ENCODE measurements at places on chromosomes 4 and X. TPM values are rescaled to one million over a fixed set of nuclear protein-coding genes. Genes with fewer than 3 reads are reported as not detected.

GRCh38 chr4:126267689-126268088 is 952.9 kb downstream of the FAT4 start:
- DNase-seq = no peak

GLRB gene
- not detected for total RNA-seq

- no peak for DNase-seq
Measured at GRCh38 chrX:17748684-17749083, 11.4 kb downstream of the SCML1 start.

KLB gene
- not detected for total RNA-seq

DNA sequence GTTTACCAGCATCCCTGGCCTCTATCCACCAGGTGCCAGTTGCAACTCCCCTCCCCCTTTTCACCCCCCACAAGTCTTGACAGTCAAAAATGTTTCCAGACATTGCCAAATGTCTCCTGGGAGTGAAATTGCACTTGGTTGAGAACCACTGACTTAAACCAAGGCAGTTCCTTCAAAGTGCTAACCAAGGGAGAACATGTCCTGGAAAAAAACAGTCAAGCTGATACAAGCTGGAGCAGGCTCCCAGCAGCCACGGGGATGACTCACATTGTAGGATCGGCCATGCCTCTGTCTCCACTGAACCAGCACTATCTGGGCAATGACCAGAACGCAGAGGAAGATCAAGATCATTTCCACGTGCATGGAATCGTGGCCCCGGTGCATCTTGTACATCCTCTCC is 11.4 kb downstream of the RNF175 start:
- DNase-seq = no peak

RAB33A gene
- total RNA-seq = 28.8 TPM

GRCh38 chr4:112808001-112808400 is 171.1 kb downstream of the LARP7 start:
- DNase-seq = no peak

DNA sequence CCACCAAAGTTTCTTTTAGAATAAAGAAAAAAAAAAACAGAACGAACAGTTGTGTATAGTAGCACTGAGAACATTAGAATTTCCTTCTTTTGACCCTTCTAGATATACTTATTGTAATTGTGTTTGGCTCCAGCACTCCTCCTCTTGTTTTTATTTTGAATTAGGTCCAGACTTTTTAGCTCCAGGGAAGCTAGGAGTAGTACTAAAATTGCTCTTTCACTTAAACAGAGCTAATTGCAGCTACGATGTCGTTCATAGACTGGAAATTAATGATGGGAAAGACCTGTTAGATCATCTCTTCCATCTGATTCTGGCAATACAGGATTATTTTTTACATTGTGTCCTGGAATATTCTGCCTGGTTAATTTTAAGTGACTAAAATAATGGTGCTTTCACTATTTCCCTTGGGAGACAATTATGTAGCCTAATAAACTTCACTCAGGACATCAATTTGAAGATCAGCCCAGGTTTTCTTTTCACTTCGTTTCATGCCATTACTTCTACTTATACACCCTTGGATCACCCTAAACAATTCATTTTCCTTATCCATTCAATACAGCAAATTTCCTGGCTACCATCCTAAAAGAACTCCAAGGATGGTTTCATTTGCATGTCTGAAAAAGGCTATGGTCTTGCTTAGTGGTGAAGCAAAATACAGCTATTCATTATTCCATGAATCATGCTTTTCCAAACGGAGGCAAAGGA is 480.8 kb upstream of the TECRL start:
- DNase-seq = no peak

DNA sequence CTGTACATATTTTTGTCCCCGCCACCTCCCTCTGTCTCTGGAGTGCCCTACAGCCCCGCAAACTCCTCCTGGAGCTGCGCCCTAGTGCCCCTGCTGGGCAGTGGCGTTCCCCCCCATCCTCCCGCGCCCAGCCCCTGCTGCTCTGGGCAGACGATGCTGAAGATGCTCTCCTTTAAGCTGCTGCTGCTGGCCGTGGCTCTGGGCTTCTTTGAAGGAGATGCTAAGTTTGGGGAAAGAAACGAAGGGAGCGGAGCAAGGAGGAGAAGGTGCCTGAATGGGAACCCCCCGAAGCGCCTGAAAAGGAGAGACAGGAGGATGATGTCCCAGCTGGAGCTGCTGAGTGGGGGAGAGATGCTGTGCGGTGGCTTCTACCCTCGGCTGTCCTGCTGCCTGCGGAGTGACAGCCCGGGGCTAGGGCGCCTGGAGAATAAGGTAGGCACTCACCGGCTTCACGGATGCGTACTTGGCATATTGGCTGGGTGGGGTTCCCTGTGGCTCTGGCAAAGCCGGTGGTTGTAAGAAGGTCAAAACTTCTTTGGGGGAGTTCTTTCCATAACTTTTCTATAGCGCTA is 653 bp downstream of the HHIP start:
- peak; percentile 14 for DNase-seq

DNA sequence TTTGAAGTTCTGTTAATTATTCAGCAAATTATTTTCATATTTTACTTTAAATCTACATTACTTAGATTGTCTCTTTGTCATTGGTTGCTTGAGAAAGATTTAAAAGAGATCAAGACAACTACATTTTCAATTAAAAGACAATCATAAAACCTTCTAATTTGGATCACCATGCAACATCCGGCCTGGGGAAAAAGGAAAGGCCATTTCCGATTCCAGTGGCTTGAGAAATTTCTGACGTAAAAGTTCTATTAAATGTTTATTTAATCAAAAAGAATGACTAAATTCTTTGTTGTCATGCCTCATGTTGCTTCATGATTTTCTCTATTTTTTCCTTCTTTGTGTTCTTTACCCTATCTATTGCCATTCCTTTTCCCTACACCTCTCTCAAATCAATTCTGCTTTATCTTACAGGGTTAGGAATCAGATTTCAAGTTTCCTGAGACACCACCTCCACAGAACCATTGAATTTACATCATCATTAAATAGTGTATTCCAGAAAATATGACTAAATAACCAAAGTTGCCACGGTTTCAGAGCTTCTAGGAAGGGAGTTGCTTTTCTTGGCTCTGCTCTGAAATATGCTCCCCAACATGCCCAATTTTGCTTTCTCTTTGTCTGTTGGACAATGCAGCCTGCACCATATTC is 124.6 kb upstream of the ACSL4 start:
- no peak for DNase-seq

Data from activated CD8-positive, alpha-beta T cell treated with anti-CD3 and anti-CD28 coated beads for 36 hours (primary cell).